ENCODE measurements at places on chromosomes 6 and 20.

- DNase-seq = peak; percentile 76
Observed at GRCh38 chr6:149565527-149566409, at the start of gene GINM1. Gene GINM1 (plus strand): TSS chr6:149566375. CDS start chr6:149566415, 40 bp downstream.

GRCh38 chr6:161908872-161909271 is 635.0 kb upstream of the AGPAT4 start:
- no peak for DNase-seq

GRCh38 chr20:58162986-58163385 is 65.5 kb downstream of the ANKRD60 start:
- no peak for DNase-seq

GRCh38 chr6:156884306-156884705 is 107.1 kb downstream of the ARID1B start:
- no peak for DNase-seq

GRCh38 chr6:48835421-48835958 is 627.6 kb downstream of the MMUT start:
- DNase-seq = no peak

DNA sequence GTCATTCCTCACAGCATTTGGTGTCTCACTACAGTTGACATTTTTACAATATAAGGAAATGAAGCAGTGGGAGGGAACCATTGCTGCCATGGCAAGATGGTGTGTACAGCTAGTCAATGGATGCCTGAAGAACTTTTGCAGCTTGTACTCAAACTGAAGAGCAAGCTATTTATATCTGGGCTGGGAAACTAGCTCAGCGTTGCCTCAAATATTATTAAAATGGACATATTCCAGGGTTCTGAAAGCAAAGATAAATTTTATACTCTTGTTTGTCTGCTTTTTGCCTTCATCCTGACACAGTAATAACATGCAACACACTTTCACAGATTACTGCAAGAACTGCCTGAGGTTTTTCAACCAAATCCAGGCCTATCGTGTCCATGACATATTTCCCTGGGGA is 156.4 kb upstream of the COL21A1 start:
- DNase-seq = no peak

- DNase-seq = no peak
Observed at GRCh38 chr6:143007646-143008045, 53.0 kb upstream of the AIG1 start.
